ENCODE measurements at places on chromosomes 7 and 10. TPM values are rescaled to one million over a fixed set of nuclear protein-coding genes. Genes with fewer than 3 reads are reported as not detected.

GRCh38 chr7:54774785-54775740, 16.1 kb upstream of the SEC61G start:
- no peak overlapping the region for H3K4me3 ChIP-seq
- no peak overlapping the region for H3K27ac ChIP-seq
- no peaks in the 10 kb centered on the region for H3K4me1 ChIP-seq
- H3K36me3 ChIP-seq: no peaks in the 10 kb centered on the region
- H3K27me3 ChIP-seq: peaks cover 16% of the 10 kb centered on the region

The CYP2C19 gene
- not detected for total RNA-seq

- H3K4me1 ChIP-seq: peaks cover 16% of the 10 kb centered on the region
- H3K36me3 ChIP-seq: no peaks in the 10 kb centered on the region
- DNase-seq: no peak
- H3K27me3 ChIP-seq: no peaks in the 10 kb centered on the region
- H3K27ac ChIP-seq: no peak overlapping the region
- no peak overlapping the region for H3K4me3 ChIP-seq
Observed at GRCh38 chr10:23079700-23080099, 15.7 kb upstream of the MSRB2 start.

- no peak for DNase-seq
- H3K4me3 ChIP-seq: no peak overlapping the region
- peaks cover 14% of the 10 kb centered on the region for H3K36me3 ChIP-seq
- H3K27me3 ChIP-seq: no peaks in the 10 kb centered on the region
Observed at GRCh38 chr7:116924741-116925140, 28.6 kb upstream of the ST7 start.

- no peak for DNase-seq
- H3K27ac ChIP-seq: no peak overlapping the region
- no peaks in the 10 kb centered on the region for H3K36me3 ChIP-seq
- H3K4me3 ChIP-seq: no peak overlapping the region
Observed at GRCh38 chr10:75672111-75672671, 240.8 kb downstream of the LRMDA start.

DNA sequence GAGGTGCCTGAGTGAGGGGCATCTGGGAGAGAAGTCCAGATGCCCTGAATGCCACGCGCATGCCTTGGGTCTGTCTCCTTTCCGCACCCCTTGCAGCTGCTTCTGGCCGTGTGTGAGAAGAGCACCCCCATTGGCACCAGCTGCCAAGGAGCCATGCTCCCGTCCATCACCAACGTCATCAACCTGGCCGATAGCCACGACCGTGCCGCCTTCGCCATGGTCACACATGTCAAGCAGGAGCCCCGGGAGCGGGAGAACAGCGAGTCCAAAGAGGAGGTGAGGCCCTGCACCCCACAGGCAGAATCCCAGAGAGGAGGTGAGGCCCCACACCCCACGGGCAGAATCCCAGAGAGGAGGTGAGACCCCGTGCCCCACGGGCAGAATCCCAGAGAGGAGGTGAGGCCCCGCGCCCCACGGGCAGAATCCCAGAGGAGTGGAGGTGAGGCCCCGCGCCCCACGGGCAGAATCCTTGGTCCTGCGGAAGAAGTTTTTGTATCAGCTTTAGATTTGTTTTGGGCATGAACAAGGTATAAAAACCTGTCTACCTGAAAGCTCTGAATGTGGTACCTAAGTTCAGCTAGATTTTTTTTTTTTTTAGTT, 91.8 kb downstream of the TRRAP start:
- H3K4me1 ChIP-seq: no peaks in the 10 kb centered on the region
- no peak for DNase-seq
- H3K27ac ChIP-seq: no peak overlapping the region

DNA sequence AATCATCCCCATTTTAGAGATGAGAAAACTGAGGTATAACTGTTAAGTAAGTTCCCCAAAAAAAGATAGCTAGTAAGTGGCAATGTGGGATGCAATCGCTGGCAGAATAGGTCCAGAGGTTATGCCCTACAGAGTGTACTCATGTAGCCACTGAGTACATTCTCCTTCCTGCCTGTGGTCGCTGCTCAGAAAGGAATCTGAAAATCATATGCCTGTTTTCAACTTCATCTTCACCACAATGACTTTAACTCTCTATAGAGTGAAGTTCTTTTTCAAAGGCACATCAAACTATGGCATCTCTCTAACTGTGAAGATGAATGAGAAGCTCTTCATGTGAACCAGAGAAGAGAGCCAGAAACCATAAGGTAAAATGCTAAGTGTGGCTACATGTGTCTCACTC, 162.2 kb upstream of the SLC25A13 start:
- H3K27me3 ChIP-seq: no peaks in the 10 kb centered on the region
- peaks cover 9% of the 10 kb centered on the region for H3K4me1 ChIP-seq

GRCh38 chr7:20359341-20359963, 28.8 kb downstream of the ITGB8 start:
- H3K4me3 ChIP-seq: no peak overlapping the region
- DNase-seq: no peak
- H3K4me1 ChIP-seq: peaks cover 15% of the 10 kb centered on the region
- no peaks in the 10 kb centered on the region for H3K27me3 ChIP-seq

The EPC1 gene
- 57.8 TPM for total RNA-seq

- DNase-seq: no peak
- H3K27ac ChIP-seq: no peak overlapping the region
- no peak overlapping the region for H3K4me3 ChIP-seq
- H3K4me1 ChIP-seq: no peaks in the 10 kb centered on the region
- peaks cover 11% of the 10 kb centered on the region for H3K27me3 ChIP-seq
- H3K36me3 ChIP-seq: no peaks in the 10 kb centered on the region
Observed at GRCh38 chr7:131149429-131149773, 178.3 kb upstream of the MKLN1 start.

The CDC14C gene
- total RNA-seq: 0.11 TPM

- H3K27ac ChIP-seq: no peak overlapping the region
- peaks cover 81% of the 10 kb centered on the region for H3K27me3 ChIP-seq
- H3K4me1 ChIP-seq: peaks cover 15% of the 10 kb centered on the region
- no peaks in the 10 kb centered on the region for H3K36me3 ChIP-seq
- peak overlapping the region; percentile 45 for H3K4me3 ChIP-seq
- DNase-seq: no peak
Observed at GRCh38 chr10:45375101-45375500, 1.1 kb downstream of the ALOX5 start.

The MKI67 gene
- 44.0 TPM for total RNA-seq

The CPVL gene
- total RNA-seq: 10.7 TPM

GRCh38 chr7:45188736-45189135, 31.1 kb downstream of the RAMP3 start:
- H3K27ac ChIP-seq: no peak overlapping the region
- H3K4me3 ChIP-seq: no peak overlapping the region
- DNase-seq: no peak
- no peaks in the 10 kb centered on the region for H3K4me1 ChIP-seq
- no peaks in the 10 kb centered on the region for H3K36me3 ChIP-seq

The AGAP5 gene
- total RNA-seq: 12.8 TPM

GRCh38 chr7:150586068-150586784, 19.0 kb downstream of the GIMAP4 start:
- DNase-seq: no peak
- no peaks in the 10 kb centered on the region for H3K27me3 ChIP-seq
- H3K4me3 ChIP-seq: no peak overlapping the region
- H3K4me1 ChIP-seq: no peaks in the 10 kb centered on the region

DNA sequence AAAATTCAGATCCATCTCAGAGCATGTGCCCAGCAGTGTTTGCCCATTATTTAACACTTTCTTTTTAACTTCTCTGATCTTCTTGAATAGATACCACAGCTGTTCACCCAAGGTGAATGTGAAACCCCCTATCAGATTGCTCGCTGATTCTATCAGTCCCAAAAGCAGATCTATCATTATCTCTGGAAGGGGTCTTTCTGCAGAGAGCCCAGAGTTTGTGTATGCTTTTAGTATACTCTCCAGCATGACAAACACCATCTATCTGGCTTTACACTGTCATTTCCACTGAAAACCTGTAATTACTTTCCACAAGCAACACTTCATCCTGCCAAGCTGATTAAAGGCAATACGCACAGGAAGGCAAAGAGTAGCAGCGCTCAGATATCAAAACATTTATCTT, 168.2 kb downstream of the CACNA2D1 start:
- no peak overlapping the region for H3K27ac ChIP-seq
- no peak overlapping the region for H3K4me3 ChIP-seq
- H3K27me3 ChIP-seq: no peaks in the 10 kb centered on the region

The SNX13 gene
- 57.1 TPM for total RNA-seq

The FRMD4A gene
- total RNA-seq: 42.4 TPM

DNA sequence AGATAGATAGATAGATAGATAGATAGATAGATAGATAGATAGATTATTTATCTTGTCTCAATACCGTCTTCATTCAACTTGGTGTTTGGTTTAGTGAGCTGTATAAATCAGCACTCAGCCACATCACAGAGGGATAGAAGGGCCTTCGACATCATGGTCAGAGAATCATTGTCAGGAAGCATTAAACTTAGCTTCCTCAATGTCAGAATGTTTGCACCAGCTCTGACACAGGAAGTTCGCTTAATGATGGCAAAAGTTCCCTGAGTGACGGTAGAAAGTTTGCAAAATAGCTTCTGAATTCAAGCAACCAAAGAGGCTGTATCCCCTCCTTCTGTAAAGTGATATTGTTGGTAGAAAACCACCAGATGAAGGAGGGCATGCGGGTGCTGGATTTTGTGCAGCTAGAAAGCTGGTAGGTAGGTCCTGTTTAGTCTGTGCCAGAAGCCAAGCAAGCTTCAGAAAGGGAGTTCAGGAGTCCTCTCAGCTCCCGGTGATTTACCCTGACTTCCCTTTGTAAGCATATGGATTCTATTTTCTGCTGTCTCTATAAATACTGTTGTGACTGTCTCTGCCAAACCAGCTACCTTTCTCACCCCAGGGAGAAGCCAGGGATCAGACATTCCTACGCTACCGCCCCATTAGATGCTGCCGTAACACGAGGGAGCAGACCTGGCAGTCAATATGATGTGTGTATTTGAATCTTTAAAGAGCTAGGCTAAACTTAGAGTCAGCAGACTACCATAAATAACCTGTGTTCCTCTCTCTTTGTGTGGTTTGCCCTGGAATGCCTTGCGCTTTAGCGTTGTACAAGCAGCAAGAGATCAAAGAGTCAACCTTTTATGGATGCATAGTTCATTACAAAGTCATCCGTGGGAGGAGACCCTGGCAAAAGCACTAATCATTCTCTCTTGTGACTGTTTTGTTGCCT, 200.5 kb upstream of the KIAA1217 start:
- DNase-seq: peak; percentile 50
- peaks cover 56% of the 10 kb centered on the region for H3K4me1 ChIP-seq
- H3K4me3 ChIP-seq: peak overlapping the region; percentile 28
- no peaks in the 10 kb centered on the region for H3K36me3 ChIP-seq

The VPS41 gene
- 104 TPM for total RNA-seq

The ACBD7 gene
- total RNA-seq: 3.1 TPM

DNA sequence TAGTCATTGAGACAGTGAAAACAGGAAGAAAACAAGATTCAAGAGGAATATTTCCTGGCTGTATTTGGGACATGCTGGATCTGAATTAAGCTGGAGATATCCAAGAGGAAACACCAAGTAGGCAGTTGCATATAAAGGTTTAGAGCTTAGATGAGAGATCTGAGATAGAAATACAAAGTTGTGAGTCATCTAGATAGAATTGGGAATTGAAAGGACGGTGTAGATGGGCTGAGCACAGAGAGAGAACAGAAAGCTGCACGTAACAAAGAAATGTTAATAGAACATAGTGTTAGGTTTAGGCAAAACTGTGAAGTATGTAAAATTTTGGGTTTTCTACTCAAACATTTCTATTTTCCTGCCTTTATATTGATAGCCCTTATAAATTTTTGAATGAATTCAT, 218.5 kb upstream of the TMEM196 start:
- no peak overlapping the region for H3K27ac ChIP-seq
- H3K27me3 ChIP-seq: no peaks in the 10 kb centered on the region
- no peak for DNase-seq
- H3K36me3 ChIP-seq: no peaks in the 10 kb centered on the region
- H3K4me3 ChIP-seq: no peak overlapping the region
- H3K4me1 ChIP-seq: peaks cover 1% of the 10 kb centered on the region

The IRF5 gene
- total RNA-seq: 0.90 TPM

- peaks cover 2% of the 10 kb centered on the region for H3K36me3 ChIP-seq
- H3K4me3 ChIP-seq: no peak overlapping the region
- H3K27ac ChIP-seq: no peak overlapping the region
- no peaks in the 10 kb centered on the region for H3K27me3 ChIP-seq
- DNase-seq: no peak
Observed at GRCh38 chr10:103983367-103983911, 16.5 kb downstream of the SLK start.

The OR2A42 gene
- 0.50 TPM for total RNA-seq

The CHAT gene
- not detected for total RNA-seq
